ENCODE measurements at places on chromosomes 11 and 22.

GRCh38 chr22:45468872-45469271, 33.8 kb upstream of the FBLN1 start:
- DNase-seq: no peak

- DNase-seq: no peak
These were observed 50.8 kb downstream of the FLRT1 start for GRCh38 chr11:64086258-64087123.

DNA sequence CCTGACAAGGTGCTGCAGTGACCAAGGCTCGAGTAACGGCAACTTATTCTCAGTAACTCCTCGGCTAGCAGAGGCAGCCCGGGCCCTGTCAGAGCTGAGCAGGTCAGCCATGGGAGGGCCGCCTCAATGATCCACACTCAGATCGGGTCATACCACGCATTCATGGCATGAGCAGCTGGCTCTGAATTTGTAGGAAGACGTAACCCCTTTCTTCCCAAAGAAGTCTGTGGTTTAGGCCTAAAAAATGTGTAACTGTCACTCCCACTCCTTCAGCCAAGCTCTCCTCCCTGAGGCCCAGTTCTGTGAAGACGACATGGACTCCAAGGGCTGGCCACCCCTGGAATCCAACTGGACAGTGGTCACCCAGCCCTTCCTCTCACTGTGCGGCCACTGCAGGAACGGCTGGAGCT, 30.0 kb downstream of the PPP2R1B start:
- no peak for DNase-seq

DNA sequence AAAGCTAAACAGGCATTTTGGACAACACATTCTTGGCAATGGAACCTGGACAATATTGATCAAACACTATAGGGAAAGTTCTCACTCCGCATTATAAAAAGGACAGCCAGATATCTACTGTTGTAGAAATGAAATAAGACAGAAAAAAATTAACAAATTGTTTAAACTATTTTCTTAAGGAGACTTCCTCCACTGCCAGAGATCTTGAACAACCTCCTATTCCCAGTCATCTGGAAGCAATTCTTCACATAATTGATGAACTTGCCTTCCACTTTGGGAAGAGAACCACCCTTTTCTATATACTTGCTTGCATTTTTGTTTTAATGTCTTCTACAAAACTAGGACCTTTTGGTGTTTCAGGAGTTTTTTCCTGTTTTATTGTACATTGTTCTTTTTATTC, 216.1 kb downstream of the CASP12 start:
- DNase-seq: no peak

DNA sequence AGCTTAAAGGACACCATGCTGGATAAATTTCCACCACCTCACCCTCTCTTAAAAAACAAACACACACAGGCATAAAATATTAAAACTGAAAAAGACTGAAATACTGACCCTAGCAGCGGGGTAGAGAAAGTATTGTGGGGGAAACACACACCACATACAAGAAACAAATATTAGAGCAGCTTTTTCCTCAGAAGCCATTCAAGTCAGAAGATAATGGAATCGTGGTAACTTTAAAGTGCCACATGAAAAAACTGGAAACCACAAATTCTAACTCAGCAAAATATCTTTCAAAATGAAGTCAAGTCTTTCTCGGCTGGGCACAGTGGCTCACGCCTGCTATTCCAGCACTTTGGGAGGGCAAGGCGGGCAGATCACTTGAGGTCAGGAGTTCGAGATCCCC, 223.2 kb downstream of the DYNC2H1 start:
- no peak for DNase-seq

- DNase-seq: no peak
These were observed 22.7 kb downstream of the PTDSS2 start for GRCh38 chr11:472816-473215.

GRCh38 chr11:78227921-78228320, 39.2 kb downstream of the USP35 start:
- DNase-seq: no peak

DNA sequence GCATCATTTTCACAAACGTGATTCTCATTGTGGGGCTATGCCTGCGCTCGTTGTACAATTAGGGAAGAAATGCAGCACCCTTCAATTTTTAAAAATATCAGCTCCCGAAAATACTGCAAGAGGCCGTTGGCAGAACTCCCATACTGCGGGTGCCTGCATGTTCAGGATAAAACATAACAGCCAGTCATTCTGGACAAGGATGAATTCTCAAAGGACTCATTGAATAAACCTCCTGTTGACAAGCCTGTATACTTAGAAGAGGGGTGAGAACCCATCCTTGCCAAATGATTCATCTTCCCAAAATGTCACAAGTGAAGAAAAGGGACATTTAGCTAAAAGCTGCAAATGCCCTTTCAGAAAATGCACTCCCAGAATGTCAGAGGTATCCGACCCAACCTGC, 141.9 kb downstream of the CSNK2A3 start:
- DNase-seq: no peak

GRCh38 chr22:21032037-21032867, at the start of gene SLC7A4:
Gene SLC7A4 (minus strand): TSS chr22:21032561. CDS start chr22:21031812, 749 bp downstream.
- no peak for DNase-seq

DNA sequence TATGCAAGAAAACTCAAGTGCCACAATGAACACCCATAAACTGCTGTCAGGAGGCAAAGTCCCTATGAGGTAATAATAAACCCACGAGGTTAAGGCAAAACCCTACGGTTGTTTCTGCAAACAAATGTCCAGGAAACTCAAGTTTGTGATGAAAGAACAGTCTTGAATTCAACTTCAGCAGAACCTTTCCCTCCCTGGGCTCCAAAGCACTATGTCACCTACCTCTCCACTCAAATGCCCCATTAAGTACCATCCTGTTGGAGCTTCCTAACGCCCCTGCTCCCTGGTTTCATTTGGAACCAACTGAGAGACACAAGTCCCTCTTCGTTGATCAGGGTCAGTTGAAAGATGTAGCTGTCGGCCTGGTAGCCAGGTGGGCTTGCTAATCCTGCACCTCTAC, 2.6 kb upstream of the C11orf91 start:
- no peak for DNase-seq

DNA sequence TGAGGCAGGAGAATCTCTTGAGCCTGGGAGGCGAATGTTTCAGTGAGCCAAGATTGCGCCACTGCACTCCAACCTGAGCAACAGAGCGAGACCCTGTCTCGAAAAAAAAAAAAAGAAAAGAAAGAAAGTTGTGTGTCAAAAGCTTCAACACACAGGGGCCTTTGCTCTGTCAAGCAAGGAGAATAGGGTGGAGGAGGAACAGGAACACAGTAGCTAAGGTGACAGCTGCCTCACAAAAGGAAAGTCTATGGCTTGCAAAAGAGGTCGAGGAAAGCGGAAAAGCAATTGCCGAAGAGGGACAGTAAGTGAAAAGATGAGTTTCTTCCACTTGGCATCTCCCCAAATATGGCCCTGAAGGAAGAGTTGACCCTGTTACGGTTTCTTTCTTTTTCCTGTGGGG, 26.5 kb upstream of the TMA7B start:
- no peak for DNase-seq

DNA sequence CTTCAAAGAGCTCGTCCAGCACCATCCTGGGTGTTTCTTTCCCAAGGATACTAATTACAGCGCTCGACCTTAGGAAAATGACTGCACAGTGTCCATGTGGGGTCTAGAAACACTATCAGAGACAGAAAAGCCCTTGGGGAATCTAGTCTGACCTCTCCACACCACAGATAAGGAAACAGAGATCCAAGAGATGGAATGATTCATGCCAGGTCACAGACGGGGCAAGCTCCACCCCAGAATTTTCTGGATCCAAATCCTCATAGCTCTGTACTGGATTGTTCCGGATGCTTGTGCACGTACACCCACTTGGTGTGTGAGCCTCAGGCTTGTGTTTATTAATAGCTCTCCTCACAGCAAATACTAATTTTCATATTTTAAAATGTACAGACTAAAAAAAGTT, 11.3 kb downstream of the ABTB2 start:
- no peak for DNase-seq

- no peak for DNase-seq
These were observed at the start of gene IFITM5 for GRCh38 chr11:299081-299891. Gene IFITM5 (minus strand): TSS chr11:299526. CDS start chr11:299490, 36 bp downstream.

GRCh38 chr22:49616356-49617231, 211.1 kb downstream of the BRD1 start:
- no peak for DNase-seq

- DNase-seq: no peak
These were observed 3.0 kb upstream of the RFPL3 start for GRCh38 chr22:32354360-32355351.

- no peak for DNase-seq
These were observed 32.2 kb downstream of the CYTH4 start for GRCh38 chr22:37314315-37315074.

GRCh38 chr22:49968313-49968830, 7.8 kb downstream of the PIM3 start:
- DNase-seq: no peak
